Peyer's patch (tissue), 4 donors: ENCODE measurements at places on chromosomes 5 and 9.

- DNase-seq: no peak
These were observed 188.0 kb downstream of the XRCC4 start for GRCh38 chr5:83265318-83265717.

- no peak for DNase-seq
These were observed 22.3 kb downstream of the ZNF474 start for GRCh38 chr5:122151640-122152039.

DNA sequence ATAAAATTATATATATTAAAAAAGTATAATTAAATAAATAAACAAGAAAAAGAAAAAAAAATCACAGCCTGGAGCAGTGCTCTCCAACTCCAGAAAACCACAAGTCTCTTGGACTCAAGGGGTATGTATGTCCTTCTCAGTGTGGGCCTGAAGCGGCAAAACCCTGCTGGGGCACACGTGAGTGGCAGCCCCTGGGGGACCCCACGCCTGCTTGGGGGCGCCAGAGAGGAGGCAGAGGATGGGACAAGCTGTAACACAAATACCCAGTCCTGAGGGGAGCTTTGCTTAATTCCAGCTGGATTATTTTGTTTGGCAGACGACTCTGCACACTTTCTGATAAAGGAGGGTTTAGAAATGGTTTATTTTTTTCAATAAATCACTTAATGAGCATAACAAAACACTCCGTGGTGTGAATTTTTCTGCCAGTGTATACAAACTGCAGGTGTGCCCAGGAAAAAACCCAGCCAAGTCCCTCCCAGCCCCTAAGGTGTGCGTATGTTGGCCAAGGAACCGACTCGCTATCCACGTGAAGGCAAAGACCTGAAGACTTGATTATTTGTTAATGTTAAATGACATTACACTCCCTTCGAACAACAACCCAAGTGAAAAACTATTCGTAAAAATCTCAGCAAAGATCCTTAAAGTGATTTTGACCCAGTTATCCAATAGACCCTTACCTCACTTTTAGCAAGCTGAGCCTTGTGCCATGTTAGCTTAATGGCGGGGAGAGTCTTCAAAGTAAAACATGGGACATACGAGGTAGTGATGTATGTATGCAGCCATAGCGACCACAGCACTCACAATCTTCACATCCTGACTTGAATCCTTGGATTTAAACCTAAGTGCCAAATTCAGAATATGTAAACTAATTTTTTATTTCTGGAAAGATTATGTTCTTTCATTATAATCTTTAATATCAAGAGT is 32.9 kb downstream of the ANKH start:
- DNase-seq: no peak

DNA sequence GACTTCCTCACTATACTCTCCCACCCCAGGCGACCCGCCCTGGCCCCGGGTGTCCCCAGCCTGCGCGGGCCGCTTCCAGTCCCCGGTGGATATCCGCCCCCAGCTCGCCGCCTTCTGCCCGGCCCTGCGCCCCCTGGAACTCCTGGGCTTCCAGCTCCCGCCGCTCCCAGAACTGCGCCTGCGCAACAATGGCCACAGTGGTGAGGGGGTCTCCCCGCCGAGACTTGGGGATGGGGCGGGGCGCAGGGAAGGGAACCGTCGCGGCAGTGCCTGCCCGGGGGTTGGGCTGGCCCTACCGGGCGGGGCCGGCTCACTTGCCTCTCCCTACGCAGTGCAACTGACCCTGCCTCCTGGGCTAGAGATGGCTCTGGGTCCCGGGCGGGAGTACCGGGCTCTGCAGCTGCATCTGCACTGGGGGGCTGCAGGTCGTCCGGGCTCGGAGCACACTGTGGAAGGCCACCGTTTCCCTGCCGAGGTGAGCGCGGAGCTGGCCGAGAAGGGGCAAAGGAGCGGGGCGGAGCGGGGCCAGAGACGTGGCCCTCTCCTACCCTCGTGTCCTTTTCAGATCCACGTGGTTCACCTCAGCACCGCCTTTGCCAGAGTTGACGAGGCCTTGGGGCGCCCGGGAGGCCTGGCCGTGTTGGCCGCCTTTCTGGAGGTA is 2.1 kb downstream of the CA9 start:
- DNase-seq: peak; percentile 36

- no peak for DNase-seq
These were observed 64.1 kb downstream of the PLAC8L1 start for GRCh38 chr5:146041180-146041789.

DNA sequence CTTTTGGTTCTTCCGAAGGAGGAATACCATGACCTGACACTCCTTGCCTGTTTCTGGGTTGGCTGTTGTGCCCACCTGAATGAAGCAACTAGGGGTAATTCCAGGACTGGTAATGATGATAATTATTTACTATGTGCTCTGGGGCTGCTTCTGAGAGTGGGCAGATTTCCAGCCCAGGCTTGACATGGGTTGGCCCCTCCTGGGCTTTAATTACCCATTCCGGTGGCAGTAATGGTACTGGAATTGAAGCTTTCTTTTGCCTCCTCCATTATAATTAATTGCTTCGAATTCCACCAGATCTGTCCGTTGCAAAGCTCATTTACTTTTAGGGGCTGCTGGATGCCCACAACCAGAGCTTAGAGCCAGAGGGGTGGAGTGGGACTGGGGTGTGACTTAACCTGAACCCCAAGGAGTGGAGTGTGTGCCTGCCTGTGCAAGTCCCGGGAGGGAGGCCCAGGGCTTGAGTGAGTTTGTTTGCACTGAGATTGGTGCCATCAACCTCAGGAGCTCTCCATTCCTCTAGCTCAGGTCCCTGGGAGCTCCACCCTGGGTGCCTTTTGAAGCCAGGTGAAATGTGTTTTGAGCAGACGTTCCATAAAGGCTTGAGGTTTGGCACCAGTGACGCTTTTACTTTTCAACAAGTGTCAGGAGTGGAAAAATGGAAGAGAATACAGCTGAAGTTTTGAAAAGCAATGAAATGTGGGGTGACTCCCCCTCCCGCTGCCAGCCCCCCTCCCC is 214.6 kb downstream of the PDZD2 start:
- no peak for DNase-seq

DNA sequence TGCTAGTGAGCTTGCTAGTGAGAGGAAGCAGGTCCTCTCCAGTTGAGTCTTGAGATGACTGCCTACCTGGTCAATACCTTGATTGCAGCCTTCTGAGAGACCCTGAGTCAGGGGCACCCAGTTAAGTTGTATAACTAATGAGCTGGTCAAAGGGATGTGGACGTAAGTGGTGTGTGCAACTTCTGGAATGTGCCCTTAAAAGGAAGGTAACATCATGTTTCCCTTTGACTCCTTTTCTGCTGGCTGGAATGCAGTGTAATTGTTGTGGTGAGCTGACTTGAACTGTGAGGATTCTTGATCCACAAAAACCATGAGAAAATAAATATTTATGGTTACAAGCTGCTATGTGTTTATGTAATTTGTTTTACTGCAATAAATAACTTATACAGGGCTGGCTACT is 2.4 kb upstream of the SNX2 start:
- no peak for DNase-seq

- DNase-seq: no peak
These were observed at the start of gene IGFBPL1 for GRCh38 chr9:38423973-38424843. Gene IGFBPL1 (minus strand): TSS chr9:38424454. CDS start chr9:38424424, 30 bp downstream.

GRCh38 chr5:118293378-118293777 is 695.0 kb downstream of the DTWD2 start:
- no peak for DNase-seq

- no peak for DNase-seq
These were observed 83.1 kb downstream of the FGF1 start for GRCh38 chr5:142602720-142603245.
